ENCODE measurements at places on chromosomes 2 and 18.

DNA sequence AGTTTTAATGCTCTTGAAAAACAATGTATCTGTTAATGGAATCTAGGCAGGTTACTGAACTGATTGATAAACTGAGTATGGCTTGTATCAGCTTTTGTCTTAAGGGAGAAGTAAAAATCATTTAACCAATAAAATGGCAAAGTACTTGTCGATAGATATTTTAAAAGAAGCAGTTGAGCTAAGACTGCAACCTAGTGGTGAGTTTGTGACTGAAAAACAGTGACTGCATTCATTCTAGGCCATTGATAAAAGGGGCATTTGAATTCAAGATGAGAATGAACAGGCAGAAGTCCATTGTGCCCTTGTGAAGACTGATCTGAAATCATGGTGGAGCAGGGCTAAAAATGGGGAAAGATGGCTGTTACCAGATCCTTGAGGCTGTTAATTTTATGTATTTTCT lies 59.4 kb upstream of the MSTN start:
- DNase-seq, result no peak

DNA sequence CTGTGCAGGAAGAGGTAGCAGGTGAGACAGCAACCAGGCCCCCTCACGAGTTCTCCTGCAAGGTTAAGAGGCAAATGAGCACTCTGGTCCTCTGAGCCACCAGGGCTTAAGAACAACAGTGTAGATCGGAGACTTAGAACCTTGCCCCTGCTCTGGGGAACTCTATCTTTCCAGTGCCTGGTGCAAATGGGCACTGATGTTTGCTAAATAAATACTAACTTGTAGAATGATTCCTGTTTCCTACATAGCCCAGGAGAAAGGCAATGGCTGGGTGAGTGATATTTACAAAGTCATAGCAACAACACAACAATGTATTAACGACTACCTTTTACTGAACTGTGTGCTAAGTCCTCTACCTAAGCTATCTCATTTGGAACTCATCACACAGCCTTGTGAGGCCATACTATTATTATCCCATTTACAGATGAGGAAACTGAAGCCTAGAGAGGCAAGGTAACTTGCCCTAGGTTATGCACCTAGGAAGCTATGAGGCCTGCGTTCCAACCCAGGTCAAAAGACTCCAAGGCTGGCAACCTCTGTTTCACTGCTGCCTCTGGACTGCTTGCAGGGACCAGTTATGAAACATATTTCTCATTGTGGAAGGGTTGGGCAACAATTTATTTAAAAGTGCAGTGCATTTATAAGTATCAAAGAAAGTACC lies 4.3 kb downstream of the ATP8B1 start:
- DNase-seq, result no peak

- no peak for DNase-seq
Measured at GRCh38 chr2:71901466-71901865, 246.2 kb downstream of the CYP26B1 start.

DNA sequence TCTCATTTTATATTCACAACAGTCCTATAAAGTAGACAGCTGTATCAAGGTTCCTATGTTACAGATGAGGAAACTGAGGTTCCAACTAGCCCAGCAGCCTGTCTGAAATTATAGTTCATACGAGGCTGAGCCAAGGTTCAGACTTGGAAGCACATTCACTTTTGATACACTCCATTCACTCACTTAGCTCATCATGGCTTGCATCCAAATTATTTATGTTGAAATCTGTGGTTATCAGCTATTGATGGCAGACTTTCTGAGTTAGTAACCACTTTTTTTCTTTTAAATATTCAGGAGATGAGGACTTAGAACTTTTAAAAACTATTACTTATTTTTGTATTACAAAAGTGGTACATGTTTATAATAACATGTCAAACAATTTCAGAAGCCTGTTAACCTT lies 188.2 kb downstream of the MTX2 start:
- no peak for DNase-seq

DNA sequence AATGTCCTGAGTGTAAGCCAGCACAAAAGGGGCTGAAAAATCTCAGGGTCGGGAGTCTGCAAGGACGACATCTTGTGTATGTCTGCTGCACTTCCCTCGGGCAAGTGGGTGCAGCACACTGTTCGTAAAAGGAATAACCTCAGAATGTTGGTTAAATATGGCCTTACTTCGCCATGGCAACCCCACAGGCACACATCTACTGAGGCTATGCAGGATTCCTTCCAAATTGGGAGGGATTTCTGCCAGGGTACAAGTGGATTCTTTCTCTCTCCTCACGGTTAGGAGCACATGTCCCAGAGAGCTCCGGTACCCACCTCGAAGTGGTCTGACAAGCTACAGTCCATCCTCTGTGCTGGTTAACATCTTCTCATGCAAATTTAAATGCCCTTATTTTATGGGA lies 277.7 kb upstream of the PXDN start:
- DNase-seq, result no peak

GRCh38 chr2:20225294-20226151 lies 593 bp upstream of the SDC1 start:
- DNase-seq, result no peak

DNA sequence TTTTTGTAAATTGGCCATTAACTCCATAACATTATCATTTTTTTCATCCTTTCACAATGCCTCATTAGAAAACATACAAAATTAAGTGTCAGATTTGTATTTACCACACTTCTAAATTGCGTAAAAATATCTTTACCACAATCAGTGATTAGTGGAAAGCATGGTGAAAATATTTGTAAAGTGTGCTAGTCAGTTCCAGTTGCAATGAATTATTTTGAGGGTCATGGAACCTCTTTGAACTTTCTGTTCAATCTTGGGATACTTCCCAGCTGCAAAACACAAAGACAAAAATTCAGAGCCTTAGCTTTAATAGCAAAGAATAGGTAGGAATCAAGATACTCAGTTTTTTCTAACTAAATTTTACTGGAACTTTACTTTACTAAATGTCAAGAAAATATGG lies 4.0 kb upstream of the COL3A1 start:
- DNase-seq, result no peak

DNA sequence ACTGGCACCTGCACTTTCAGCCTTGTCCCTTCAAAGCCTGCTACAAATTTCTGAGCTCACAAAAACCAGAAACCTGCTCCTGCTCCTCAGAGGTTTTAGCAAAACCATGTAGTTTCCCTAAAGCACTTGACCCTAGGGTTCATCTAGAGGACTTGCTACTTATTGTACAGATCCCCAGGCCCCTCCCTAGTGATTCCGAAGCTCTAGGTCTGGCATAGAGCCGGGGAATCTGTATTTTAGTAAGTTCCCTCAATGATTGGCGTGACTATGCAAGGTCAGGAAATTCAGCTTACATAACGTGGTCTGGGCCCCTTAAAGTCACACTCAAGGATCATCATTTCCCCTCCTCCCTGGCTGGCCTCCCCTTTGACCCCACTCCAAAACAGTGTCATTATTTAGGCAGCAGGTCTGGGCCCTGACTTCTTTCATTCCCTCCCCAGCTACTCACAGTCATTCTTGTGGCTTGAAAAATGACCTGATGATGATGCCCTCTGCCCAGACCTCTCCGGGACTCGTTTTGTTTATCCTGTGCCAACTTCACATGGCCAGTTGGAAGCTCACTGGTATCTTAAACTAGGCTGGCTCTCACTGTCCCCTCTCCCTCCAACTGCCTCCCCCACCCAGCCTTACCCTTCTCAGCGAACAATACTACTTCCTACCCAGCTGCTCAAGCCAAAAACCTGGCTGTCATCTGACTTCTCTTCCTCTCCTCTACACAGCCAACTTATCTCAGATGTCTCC lies 36.0 kb downstream of the WDFY1 start:
- DNase-seq, result no peak

- no peak for DNase-seq
Measured at GRCh38 chr2:170680172-170680941, 34.8 kb upstream of the SP5 start.

DNA sequence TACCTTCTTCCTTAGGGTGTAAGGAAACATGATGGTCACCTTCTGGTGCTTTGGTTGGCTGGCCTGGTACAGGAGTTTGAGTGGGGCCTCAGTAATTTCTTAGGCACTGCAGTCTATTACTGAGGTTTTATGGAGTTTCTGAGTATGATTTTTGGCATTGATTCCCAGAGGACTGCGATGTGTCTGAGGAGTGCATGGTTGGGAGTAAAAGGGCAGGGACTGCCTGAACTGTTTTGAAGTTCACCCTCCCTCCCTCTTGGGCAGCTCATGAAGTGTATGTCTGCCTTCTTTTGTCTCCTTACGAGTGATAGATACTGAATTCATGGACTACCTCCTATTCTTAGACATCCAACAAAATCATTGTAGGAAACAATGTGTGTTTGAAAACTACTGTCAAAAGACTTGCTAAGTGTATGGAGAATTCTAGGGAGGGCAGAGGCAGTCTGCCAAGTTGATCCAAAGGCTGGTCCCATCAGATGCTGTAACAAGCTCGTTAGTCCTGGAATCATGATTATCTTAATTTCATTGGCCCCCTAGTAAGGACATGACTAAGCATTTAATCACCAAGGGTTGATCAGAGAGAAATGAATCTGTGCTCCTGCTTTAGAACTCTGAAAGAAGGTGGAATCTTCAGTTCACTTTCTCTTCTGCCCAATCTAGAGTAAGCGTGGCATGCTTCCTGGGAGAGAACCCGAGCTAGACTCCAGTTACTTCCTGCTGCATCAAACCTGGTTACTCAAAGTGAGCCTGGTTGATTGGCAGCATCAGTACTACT lies 26.5 kb downstream of the LYPD6B start:
- DNase-seq, result no peak

DNA sequence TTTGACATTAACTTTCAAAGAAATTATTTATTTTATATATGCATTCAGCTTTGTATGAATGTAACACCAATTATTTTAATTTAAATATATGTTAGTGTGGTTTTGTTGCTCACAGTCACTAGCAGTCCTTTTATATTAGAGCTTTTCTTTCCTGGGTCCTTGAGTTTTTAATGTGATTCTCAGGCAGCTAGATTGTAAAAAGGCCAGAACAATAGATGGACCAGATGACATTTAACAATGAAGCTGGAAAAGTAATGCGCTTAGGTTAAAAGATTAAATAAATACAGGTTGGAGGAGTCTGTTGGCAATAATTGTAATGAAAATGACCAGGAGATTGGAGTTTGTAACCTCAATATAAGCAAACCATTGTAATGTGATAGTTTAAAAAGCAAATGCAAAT lies 171.1 kb downstream of the FTCDNL1 start:
- DNase-seq, result no peak

GRCh38 chr2:221447310-221447709 lies 124.8 kb downstream of the EPHA4 start:
- DNase-seq, result no peak

DNA sequence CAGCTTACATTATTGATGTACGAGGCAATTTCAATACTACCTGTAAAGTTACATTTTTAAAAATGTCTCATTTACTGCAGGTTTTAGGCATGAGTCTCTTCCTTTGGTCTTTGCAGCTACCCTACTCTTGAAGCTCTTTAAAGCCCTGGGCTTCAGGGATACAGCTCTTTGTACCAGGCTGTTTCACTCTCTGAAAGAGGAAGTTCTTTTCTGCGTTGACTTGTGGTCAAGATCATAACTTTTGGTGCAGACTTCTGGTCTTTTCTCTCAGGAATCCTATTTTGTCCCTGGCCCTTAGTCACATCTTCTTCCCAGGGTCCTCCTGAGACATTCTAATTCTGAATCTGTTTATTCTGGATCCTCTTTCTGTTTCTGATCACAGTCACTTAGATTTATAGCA lies 16.6 kb upstream of the HRH4 start:
- DNase-seq, result no peak

DNA sequence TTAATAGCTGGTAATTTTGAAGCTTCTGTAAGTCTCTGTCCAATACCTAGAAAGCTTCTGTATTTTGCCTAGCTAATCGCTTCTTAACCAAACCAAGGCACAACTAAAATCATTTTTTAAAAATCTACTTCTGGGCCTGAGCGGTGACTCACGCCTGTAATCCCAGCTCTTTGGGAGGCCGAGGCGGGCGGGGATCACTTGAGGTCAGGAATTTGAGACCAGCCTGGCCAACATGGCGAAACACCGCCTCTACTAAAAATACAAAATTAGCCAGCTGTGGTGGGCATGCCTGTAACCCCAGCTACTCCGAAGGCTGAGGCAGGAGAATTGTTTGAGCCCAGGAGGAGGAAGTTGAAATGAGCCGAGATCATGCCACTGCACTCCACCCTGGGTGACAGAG lies 148.6 kb upstream of the FIGN start:
- DNase-seq, result no peak

- DNase-seq, result no peak
Measured at GRCh38 chr2:174376967-174377366, 18.6 kb upstream of the SCRN3 start.

GRCh38 chr2:119731983-119732382 lies 27.7 kb upstream of the PTPN4 start:
- no peak for DNase-seq

DNA sequence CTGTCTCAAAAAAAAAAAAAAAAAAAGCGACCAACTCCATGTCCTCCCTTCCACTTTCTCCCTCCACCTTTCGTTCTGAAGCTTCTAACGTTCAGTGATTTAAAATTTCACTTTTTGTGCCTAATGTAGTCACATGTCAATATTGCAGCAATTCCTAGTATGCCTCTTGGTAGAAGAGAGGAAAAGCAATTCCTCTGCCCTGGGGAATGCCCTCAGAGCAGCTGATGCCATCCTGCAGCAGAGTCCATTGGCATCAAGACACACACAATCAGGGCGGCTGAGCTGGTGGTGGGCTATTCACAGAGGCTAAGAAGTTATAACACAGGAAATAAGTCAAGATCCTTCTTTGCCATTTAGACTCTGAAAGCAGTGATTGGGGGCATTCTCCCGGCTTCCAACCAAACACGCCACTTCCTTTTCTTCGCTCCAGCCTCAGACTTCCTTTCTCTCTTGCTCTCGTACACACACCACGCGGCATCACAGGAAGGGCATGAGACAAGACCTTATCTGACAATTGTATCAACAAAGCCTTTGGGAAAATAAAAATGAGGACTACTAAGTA lies 71.9 kb downstream of the MOGAT1 start:
- no peak for DNase-seq

- no peak for DNase-seq
Measured at GRCh38 chr2:224017957-224018356, 21.1 kb downstream of the SERPINE2 start.

DNA sequence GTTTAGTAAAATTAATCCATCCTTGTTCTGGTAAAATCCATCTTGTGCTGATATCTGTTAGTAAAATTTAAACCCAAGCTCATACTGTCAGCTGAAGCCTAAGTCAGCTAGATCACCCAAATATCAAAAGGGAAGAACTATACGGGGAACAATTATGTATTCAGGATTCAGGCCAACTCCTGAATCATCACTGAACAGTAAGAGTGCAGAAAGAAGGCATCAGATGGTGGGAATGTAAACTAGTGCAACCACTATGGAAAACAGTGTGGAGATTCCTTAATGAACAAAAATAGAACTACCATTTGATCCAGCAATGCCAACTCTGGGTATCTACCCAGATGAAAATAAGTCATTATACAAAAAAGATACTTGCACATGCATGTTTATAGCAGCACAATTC lies 81.8 kb downstream of the RAPGEF4 start:
- no peak for DNase-seq

DNA sequence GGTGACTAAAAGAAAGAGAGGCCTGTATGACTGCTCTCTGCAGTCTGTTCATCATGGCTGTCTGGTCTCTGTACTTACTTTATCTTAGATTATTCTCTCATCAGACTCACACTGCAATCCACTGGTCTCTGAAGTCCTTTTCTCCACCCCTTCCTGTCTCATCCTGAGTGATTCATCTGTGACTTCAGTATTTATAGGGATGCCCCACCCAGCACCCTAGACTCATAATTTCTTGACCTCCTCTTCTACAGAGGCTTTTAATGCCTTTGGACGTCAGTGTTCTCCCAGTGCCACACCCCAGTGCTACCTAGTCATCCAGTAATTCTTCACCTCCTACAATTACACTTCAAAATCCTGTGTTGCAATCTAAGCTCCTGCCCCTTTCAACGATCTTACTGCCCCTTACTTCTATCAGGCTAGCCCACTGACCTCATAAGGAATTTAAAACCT lies 14.9 kb upstream of the ITPRID2 start:
- no peak for DNase-seq
